ENCODE measurements at places on chromosomes 16 and 17.

DNA sequence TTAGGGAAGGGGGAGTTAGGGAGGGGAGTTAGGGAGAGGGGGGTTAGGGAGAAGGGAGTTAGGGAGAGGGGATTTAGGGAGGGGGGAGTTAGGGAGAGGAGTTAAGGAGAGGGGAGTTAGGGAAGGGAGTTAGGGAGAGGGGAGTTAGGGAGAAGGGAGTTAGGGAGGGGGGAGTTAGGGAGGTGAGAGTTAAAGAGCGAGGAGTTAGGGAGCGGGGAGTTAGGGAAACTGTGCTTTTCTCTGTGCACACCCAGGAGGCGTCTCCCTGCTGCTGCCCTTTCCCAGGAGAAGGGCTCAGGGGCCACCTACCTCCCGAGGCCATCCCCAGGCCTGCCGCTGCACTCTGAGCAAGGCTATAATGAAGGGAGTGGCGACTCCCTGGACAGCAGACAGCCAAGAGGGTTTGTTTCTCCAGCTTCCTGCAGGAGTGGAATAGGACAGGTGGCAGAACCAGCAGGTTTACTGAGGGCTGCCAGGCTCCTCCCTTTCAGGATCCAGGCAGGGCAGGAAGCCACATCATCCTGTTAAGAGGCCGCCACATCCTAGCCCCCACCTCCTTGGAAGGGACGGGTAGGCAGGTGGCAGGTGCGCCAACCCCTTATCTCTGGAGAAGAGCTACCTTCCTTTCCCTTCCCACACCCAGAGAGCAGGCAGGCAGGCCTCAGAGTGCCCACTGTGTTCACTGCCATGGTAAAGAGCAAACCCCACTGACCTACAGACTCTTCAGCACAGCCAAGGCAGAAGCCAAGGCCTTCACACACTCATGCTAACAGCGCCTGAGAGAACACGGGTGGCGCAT, 4.3 kb downstream of the CANT1 start:
- DNase-seq: no peak

GRCh38 chr17:38745545-38745944, 2.6 kb downstream of the PCGF2 start:
- no peak for DNase-seq

DNA sequence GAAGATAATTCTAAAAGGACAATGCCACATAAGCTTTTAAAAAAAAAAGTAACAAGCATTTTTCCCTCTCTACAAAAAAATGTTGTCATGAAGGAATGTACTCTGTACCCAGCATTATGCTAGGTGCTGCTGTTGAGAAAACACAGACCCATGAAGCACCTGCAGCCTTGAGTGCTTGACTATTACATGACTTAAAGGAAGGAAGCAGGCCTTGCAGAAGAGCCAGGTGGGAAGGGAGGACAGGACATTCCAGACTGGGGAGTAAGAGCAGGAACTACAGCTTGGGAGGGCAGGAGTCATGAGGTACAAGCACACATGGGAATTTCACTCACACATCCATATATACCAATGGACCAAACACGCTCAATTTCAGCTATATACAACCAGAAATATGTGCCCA, 3.8 kb downstream of the MYO1D start:
- no peak for DNase-seq

- no peak for DNase-seq
Observed at GRCh38 chr17:42347198-42347597, 41.0 kb downstream of the STAT3 start.

DNA sequence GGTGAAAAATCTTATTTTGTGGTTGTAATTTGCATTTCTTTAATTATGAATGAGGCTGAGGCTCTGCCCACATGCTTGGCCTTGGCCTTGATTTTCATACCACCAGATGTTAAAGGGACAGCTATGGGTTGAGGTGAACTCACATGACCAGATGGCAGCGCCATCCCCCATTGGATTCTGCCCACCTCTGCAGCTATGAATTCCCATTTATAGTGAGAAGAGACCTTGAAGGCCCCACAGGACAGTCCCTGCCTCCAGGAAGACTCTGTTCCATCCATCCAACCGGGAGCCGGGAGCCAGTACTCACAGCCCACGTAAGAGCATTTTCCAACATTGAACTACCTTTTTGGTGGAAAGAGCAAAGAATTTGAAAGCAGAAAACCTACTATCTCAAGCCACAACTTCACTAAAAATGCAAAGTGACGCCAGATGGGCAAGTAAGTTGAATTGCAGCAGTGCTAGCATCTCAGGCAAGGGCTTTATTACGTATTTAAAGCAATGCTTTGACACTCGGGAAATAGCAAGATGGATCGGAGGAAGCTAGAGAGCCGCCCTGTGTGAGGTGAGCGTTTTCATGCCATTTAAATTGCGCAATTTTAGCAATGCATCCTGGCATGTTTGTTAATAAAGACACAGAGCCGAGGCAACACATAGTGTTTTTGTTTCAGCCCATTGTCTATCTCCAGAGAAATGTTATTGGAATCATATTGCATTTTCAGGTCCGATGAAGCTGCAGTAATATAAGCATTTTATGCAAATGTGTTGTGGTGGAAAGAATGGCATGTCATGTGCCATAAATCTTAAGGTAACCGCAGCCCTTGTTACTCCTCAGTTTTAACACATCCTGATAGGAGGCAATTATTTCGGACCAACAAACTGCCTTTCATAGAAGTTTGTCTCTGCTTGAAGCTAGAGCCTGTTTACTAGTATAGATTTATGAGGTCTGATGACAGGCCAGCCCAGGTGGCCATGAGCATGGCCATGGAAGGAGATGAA, 273.4 kb upstream of the TNRC6C start:
- DNase-seq: no peak

DNA sequence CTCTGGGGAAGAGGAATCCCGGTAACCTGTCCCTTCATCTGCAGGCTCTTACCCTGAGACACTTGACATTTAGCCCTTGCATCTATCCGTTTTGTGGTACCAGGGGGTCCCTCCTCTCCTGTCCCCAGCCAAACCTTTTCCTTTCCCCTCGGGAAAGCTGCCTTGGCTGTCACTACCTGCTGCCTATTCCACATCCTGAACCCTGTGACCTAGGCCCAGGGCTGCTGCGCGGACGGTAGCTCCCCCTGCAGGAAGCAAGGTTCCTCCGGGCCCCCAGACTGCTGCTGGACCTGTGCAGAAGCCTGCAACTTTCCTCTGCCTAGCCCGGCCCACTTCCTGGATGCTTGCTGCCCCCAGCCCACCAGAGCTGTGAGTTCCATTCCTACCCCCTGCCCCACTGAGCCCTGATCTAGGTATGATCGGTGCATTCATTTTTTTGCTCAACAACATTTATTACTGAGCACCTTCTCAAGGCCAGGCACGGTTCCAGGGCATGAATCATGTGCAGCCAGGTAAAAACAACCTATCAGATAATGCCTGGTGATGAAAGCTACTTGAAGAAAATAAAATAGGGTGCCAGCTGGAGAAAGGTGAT, 10.5 kb upstream of the ALDOA start:
- no peak for DNase-seq

DNA sequence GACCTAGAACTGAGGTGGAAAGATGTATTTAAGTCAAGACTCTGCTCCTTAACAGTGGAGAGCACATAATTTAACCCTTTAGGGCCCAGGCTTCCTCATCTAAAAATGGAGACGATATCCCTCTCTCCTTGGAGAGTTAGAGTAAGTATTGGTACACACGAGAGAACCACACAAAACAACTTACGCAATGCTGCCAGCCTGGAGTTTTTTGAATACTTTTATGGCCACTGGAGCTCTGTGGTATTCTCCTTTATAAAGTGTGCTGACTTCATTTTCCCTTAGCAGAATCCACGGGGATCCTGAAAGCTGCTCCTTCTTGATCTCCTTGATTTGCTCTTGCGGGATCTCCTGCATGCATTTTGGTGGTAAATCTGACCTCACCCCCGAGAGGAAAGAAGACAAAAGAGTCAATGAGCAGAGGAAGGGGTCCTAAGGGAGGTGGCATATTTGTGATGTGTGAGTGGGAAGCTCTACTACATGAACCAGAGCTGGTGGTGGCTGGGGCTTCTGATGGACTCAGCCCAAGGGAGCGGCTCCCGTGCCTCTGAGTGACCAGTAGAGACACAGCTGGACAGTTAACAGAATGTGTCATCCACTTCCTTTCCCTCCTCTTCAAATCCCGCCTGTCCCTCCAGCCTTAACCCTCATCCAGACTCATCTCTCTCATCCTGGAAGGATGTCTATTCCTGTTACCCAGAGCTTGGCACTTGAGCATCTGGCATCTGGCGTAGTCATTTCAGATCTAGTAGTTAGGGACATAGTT, 9.4 kb downstream of the MLKL start:
- no peak for DNase-seq

GRCh38 chr16:50699326-50700159, 6.1 kb downstream of the NOD2 start:
- no peak for DNase-seq

DNA sequence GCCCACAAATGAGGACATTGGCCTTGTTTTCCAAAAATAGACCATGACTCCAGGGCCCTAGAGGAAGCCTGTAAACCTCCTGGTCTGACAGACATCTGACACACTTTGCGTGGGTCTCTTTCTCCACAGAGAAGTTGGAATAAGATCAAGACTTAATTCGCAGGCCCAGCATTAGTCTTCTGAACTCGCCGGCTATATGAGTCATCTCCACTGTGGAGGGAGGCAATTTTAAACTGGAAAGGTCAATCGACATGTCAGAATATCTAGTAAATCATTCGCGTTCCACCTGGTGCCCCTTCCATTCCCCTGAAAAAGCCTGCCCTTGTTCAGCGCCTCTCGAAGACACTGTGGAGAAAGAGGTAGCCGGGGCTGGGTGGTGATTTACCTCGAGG, 140.1 kb downstream of the CLEC16A start:
- no peak for DNase-seq

GRCh38 chr16:19503461-19504075, 18.3 kb downstream of the GDE1 start:
- DNase-seq: no peak

GRCh38 chr16:48225456-48225855, 18.6 kb upstream of the LONP2 start:
- no peak for DNase-seq

DNA sequence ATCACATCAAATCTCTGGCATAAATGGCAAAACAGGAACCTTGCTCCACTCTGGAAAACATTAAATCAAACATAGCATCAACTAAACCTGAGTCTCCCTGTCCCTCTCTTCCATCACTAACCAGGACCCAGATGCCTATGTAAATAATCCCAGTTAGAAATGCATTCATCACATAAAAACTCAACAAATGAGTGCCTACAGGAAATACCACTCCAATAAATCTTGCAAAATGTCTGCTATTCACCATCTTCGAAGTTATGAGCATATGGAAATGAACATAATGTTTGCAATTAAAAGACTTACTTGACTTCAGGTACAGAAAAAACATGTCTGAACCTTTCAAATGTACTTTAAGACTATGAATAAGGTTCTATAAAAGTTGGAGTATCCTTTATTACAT, 425.0 kb downstream of the CDH11 start:
- no peak for DNase-seq

DNA sequence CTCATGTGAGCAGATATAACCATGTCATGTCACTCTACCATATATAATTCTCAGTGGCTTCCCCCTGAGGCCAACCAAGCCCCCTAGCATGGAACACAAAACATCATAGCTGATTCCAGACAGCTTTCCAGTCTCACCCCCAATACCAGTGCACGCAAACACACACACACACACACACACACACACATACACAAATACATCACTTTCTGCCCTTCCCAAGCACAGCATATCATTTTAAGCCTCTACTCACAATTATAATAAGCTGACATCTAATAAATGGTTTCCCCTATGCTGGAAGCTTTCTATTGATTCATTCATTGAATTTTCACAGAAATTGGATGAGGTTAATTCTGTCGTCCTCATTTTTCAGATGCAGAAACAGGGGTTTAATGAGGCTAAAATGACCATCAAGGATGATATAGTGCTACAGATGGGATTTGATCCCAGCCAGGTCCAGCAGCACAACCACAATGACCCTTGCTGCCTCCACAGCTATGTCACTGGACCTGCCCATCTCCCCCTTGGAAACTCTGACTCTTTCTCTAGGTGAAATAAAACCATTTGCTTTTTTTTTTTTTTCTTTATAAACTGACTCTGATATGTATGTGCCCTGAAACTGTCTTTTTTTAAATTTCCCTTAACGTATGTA, 131.1 kb downstream of the TMEM114 start:
- no peak for DNase-seq

- no peak for DNase-seq
Observed at GRCh38 chr17:44832805-44833204, 2.7 kb upstream of the GJC1 start.

DNA sequence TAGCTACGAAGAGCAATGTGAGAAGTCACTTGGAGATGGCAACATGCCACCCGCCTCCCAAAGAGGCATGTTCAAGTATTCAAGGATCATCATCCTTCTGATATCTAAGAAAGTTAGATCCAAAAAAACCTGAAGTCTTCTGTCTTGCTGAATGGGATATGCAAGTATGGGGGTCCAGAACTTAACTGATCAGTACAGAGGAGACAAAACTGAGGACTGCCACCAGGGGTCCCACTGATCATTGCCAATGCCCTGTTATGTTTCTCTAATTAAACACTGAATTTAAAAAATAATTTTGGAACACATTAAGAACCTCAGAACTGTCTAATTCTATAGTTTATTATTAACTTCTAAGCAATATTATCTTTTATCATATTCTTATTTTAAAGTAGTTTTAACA, 99.7 kb downstream of the CDH8 start:
- no peak for DNase-seq

GRCh38 chr16:4184038-4184702, 57.7 kb downstream of the SRL start:
- DNase-seq: no peak

DNA sequence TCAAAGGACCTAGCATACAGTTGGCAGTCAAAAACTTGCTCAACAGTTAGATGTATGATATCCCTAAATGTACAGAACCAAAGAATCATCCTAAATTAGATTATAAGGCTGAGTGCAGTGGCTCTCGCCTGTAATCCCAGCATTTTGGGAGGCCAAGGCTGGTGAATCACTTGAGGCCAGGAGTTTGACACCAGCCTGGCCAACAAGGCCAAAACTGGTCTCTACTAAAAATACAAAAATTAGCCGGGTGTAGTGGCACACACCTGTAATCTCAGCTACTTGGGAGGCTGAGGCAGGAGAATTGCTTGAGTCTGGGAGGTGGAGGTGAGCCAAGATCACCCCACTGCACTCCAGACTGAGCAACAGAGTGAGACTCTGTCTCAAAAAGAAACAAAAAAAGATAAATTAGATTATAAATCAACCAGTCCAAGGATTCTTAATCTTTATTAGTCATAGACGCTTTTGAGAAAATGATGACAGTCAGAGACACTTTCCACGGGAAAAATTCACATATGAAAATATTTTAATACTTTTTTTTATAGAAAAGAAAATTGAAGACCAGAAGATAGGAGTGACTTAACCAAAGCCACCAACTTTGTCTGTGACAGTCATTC, 77.6 kb downstream of the MMD start:
- no peak for DNase-seq

DNA sequence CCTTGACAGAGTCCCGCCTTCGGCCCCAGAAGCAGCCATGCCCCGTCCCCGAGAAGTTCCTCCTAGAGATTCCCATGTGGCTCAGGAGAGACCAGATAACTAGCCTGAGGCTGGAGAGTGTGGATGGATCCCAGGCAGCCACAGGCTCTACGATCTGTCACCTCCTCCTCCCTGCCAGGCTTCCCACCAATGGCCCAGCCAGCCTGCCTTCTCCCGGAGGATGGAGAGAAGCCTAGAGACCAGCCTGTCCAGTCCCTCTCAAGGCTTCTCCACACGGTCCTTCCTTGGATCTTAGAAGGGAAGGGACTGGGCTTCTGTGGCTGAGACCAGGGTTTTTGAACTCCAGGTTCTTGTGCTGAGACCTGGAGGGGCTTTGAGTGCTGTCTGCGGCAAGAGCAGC, 1.6 kb upstream of the SMTNL2 start:
- no peak for DNase-seq

- no peak for DNase-seq
Observed at GRCh38 chr17:41812381-41813151, at the start of gene FKBP10. FKBP10 (plus strand) TSS chr17:41813004; CDS start chr17:41813035, 31 bp downstream.
